Activated naive CD4-positive, alpha-beta T cell treated with anti-CD3 and anti-CD28 coated beads, Interleukin-2, amount 50 U/mL, for 72 hours (primary cell): ENCODE measurements at places on chromosomes 6 and 20. TPM values are rescaled to one million over a fixed set of nuclear protein-coding genes. Genes with fewer than 3 reads are reported as not detected.

PRICKLE4 gene
- 0.60 TPM for total RNA-seq

TCP11 gene
- not detected for total RNA-seq

SPATS1 gene
- not detected for total RNA-seq

HLA-DMB gene
- total RNA-seq: 2.8 TPM

ENPP5 gene
- 0.66 TPM for total RNA-seq

SRMS gene
- total RNA-seq: not detected

FIG4 gene
- total RNA-seq: 19.8 TPM

SH3BGRL2 gene
- total RNA-seq: 0.32 TPM

CLPSL2 gene
- total RNA-seq: 0.74 TPM

SLC17A2 gene
- total RNA-seq: 0.50 TPM

IMPG1 gene
- not detected for total RNA-seq

OR2B2 gene
- not detected for total RNA-seq

SPINT3 gene
- not detected for total RNA-seq

SCUBE3 gene
- total RNA-seq: 0.04 TPM

ADGRF1 gene
- total RNA-seq: not detected

WFDC10A gene
- total RNA-seq: not detected

CST5 gene
- total RNA-seq: not detected

C6orf58 gene
- not detected for total RNA-seq

HAO1 gene
- total RNA-seq: not detected

SMIM29 gene
- total RNA-seq: 25.1 TPM

PSORS1C1 gene
- total RNA-seq: 0.41 TPM

RUNX2 gene
- 9.5 TPM for total RNA-seq

FAM83D gene
- total RNA-seq: 18.4 TPM

CALHM4 gene
- not detected for total RNA-seq

SAMD3 gene
- total RNA-seq: 0.95 TPM

PPP1R3D gene
- 4.9 TPM for total RNA-seq

ADGRF4 gene
- not detected for total RNA-seq

OLIG3 gene
- 0.14 TPM for total RNA-seq

TMEM200A gene
- 0.16 TPM for total RNA-seq

CDYL gene
- total RNA-seq: 24.0 TPM

PLTP gene
- total RNA-seq: 11.0 TPM

SHLD1 gene
- total RNA-seq: 11.2 TPM

PIM1 gene
- total RNA-seq: 408 TPM
